Renal cortical epithelial cell (primary cell): ENCODE measurements at places on chromosomes 3 and 15. TPM values are rescaled to one million over a fixed set of nuclear protein-coding genes. Genes with fewer than 3 reads are reported as not detected.

- no peak for DNase-seq
Measured at GRCh38 chr15:69997161-69997485, 100.6 kb downstream of the TLE3 start.

DNA sequence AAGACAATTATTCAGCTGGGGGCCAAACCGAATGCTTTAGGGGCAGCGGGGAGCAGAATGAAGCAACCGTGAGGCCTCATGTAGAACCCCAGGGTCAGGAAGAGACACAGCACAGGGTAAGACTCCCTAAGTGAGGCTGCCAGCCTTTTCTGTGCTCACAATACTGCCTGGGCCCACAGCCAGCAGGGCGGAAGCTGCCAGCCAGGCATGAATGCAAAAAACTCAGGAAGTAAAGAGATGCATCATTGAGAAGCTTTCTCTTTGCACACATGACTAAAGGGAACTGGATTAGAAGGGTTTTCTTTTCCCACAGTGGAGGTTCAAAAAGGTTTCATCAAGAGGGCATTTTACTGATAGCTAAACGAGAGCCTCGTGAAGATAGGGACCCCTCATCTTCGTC is 33.3 kb downstream of the CA12 start:
- peak; percentile 88 for DNase-seq

GRCh38 chr3:71565316-71565715 is 18.2 kb downstream of the FOXP1 start:
- DNase-seq, result no peak

GRCh38 chr3:115974940-115975339 is 351.6 kb downstream of the GAP43 start:
- DNase-seq, result no peak

GRCh38 chr3:147418808-147419701 is 9.9 kb downstream of the ZIC1 start:
- DNase-seq, result no peak

The SMAD6 gene
- 2.6 and 20.8 TPM in 2 replicates for total RNA-seq

The SENP2 gene
- 31.6 and 36.2 TPM in 2 replicates for total RNA-seq

- no peak for DNase-seq
Measured at GRCh38 chr15:32889214-32889613, 171.4 kb downstream of the GREM1 start.

DNA sequence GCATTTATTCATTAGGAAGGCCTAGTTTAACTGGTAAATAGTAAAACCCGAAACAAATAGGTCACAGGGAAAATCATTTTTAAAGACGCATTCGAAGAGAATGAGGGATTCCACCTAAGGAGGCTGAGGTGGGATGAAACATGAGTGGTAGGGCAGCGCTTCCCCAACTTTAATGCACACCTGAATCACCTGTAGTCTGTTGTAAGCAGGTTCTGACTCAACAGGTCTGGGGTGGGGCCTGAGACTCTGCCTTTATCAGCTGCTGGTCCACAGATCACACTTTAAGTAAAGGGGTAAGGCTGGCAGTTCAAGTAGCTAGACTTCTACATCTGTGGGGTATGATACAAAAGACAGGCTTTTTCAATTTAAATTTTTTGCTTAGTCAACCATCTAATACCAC is 223.5 kb upstream of the UBE2E2 start:
- DNase-seq, result no peak

The LRRC31 gene
- total RNA-seq, result 1.2 and 1.8 TPM in 2 replicates

The IL17RE gene
- 0.69 and 1.3 TPM in 2 replicates for total RNA-seq

The CCR1 gene
- total RNA-seq, result 0.15 TPM in 1 of 2 replicates, not detected in the other

GRCh38 chr3:124277144-124277890 is 285.4 kb upstream of the ROPN1 start:
- peak; percentile 54 for DNase-seq

The DPPA4 gene
- total RNA-seq, result not detected in 2 replicates

The INSYN1 gene
- under 0.01 and 0.80 TPM in 2 replicates for total RNA-seq

DNA sequence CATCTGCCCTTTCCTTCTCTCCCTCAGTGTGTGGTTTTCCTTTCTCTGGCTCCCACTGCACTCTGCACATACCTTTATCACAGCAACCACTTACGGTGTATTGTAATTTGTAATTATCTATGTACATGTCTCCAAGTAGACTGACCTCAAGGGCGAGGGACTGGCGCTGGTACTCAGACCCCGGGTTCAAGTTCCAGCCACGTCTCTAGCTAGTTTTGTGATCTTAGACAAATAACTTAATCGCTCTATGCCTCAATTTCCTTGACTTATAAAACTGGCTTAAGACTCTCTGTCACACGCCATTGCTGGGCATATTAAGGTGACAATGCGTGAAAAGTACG is 607 bp upstream of the SENP2 start:
- no peak for DNase-seq

- DNase-seq, result peak; percentile 22
Measured at GRCh38 chr3:66195347-66195783, 25.4 kb upstream of the SLC25A26 start.

- peak; percentile 73 for DNase-seq
Measured at GRCh38 chr15:80567721-80568157, 127.4 kb upstream of the ABHD17C start.

DNA sequence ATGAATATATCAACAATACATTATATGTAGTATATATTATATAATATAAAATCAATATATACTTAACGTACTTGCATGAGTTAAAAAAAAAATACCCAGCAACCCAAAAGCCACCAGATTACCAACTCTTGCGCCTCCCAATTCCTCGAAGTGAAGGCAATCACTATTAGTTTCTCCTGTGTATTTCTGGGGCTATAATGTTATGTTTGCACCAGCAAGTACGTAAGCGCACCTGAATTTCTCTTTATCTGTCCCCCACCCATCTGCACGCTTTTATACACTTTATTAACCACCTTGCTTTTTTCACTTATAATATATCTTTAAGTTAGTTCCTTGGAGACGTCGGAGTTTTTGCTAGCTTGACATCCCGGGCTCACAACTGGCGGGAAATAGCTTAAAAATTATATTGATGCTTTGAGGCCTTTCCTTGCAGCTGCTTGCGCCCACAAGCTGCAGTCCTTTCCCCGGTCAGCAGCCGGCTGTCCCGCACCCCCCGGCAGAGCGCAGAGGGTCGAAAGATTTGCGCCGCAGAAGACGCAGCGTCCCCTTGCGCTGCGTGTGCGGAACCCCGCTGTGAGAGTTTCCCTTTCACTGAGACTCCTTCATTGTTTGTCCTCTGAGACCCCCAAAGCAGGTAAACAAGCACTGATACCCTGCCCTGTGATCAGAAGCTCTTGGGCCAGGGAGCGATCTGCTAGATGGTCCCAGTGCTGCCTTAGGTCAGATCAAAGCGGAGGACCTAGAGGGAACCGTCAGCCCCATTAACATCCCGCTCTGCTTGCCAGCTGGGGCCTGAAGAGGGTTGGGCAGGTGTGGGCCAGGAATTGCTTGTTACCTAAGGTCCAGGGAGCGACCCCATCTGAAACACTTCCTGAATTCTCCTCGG is 8.9 kb upstream of the EOMES start:
- DNase-seq, result no peak
